T-helper 17 cell (primary cell): ENCODE measurements at places on chromosomes 6 and 20.
A peak's percentile ranks its signal among the peaks of the same experiment; 100 is the strongest.

- H3K27ac ChIP-seq = no peak overlapping the region
- no peak overlapping the region for H3K4me3 ChIP-seq
- no peaks in the 10 kb centered on the region for H3K4me1 ChIP-seq
- H3K36me3 ChIP-seq = no peaks in the 10 kb centered on the region
- no peak for DNase-seq
Observed at GRCh38 chr6:65461121-65461520, 245.9 kb downstream of the EYS start.

- peak overlapping the region; percentile 82 for H3K4me3 ChIP-seq
- peaks cover 65% of the 10 kb centered on the region for H3K4me1 ChIP-seq
- no peak overlapping the region for H3K27ac ChIP-seq
- no peak for DNase-seq
Observed at GRCh38 chr20:43953919-43954592, 39.4 kb downstream of the TOX2 start.

DNA sequence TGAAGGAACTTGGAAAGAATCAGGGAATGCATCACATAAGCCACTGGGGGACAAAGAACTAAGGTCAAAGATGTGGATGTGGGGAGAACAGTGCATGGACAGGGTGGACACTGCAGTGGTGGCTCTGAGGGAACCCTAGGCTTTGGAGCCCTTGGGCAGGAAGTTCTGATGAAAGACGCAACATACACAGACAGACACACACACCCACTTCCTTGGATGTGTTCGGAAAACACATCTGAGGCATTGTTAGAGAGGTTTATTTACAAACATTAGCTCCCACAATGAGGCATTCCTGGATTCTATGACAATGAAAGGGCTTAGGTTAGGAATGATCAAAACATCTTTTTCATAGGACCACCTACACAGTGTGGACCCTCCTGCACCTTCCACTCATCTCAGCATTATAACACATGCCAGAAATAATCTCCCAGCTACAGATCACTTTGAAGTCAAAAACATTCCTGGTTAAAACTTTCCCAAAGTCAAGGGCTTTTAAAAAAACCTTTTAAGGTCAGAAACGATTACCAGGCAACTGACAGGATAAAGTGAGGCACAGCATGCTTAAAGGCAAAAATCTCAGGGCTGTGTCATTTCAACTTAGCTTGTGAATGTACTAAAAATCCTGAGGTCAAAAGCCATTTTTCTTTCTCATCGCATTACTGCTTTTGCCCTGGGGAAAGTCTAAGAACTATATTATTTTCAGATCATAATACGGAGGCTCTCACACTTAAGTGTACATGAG lies 6.4 kb upstream of the METTL24 start:
- H3K27me3 ChIP-seq = peaks cover 37% of the 10 kb centered on the region
- DNase-seq = no peak
- no peaks in the 10 kb centered on the region for H3K36me3 ChIP-seq
- H3K4me3 ChIP-seq = no peak overlapping the region
- peaks cover 8% of the 10 kb centered on the region for H3K4me1 ChIP-seq

- no peak overlapping the region for H3K4me3 ChIP-seq
- no peak overlapping the region for H3K27ac ChIP-seq
- peaks cover 65% of the 10 kb centered on the region for H3K27me3 ChIP-seq
- peaks cover 4% of the 10 kb centered on the region for H3K4me1 ChIP-seq
Observed at GRCh38 chr20:18058661-18059467, 1.1 kb upstream of the OVOL2 start.

GRCh38 chr6:25027221-25027916 lies 91.6 kb upstream of the RIPOR2 start:
- peaks cover 56% of the 10 kb centered on the region for H3K4me1 ChIP-seq
- no peaks in the 10 kb centered on the region for H3K27me3 ChIP-seq
- no peaks in the 10 kb centered on the region for H3K36me3 ChIP-seq
- H3K27ac ChIP-seq = peak overlapping the region; percentile 100
- peak; percentile 62 for DNase-seq
- H3K4me3 ChIP-seq = peak overlapping the region; percentile 88
